Stimulated activated CD4-positive, alpha-beta T cell treated with anti-CD3 and anti-CD28 coated beads, Interleukin-15, amount 100 ng/mL, for 1 hour (primary cell): ENCODE measurements at places on chromosomes 1 and 21.

GRCh38 chr21:15804247-15805005, 74.6 kb downstream of the USP25 start:
- no peak for DNase-seq

DNA sequence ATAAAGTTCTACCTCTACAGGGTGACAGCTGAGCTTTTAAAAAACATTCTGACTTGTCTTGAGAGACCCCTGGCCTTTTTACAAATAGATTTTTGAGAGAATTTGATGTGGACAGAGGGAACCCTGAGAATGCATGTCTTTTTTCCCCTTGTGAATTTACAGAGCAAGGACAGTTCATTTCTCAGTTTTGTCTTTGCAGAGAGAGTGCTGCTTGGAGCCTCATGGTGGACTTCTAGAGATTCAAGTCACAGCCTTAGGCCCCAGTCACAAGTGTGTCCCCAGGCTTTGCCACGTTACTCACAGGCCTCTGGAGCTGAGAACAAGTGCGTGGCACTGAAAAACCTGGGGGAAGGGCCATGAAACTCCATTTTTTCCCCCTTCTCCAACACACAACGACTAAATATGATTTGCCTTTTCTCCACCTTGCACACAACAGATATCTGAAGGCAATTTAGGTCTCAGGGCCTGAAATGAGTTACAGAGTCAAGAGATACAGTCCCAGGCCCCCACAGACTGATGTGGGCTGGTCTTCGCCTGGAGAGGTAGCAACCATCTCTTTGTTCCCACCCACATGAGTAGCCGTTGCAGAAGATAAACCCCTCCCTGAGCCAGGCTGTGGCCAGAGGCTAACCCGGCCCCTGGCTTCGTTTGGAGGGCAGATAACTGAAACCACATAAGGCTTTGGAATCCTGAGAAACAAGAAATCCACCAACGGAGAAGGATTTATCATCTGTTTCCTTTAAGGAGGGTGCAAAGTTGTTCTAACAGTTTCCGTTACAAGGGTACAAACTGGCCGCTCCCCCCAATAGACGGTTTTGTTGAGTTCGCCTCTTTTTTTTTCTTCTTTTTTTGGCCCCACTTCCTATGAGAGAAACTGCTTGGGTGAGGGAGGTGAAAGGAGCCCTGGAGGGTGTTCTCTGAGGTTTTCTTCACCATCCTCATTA, 1.0 kb upstream of the PIGV start:
- no peak for DNase-seq

DNA sequence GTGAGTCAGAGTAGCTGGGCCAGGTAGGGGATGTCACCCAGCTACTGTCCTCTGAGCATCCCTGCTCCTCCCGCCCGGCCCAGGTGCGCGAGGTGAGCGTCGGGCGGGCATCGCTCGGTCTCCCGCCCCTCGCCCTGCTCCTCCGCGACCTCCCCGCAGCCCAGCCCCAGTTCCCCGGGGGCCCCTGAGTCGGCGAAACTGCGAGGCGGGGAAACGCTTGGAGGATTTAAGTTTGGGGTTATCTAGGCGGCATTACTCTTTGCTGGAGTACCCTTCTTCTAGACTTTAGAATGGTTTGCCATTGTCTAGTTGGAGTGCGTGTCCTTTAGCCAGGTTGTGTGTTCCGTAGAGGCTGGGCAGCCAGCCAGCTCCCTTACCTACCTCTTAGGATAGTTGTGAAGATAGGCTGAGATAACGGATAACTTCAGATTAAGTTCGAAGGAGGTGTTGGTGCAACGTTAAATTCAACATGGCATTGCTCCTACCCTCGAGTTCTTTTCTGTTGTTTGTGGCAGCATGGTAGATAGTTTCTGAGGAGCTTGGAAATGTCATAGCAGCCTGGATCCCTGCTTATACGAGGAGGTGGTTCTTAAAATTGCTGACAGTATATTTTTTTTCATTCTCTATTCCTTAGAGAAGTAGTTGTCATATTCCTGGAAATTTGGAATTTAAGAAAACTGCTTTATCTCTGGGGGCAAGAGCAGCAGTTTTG, 697 bp downstream of the AGO3 start:
- no peak for DNase-seq

- no peak for DNase-seq
These were observed 568.4 kb downstream of the PLA2G4A start for GRCh38 chr1:187396929-187397796.

- no peak for DNase-seq
These were observed 61.7 kb downstream of the ERICH3 start for GRCh38 chr1:74611887-74612286.

DNA sequence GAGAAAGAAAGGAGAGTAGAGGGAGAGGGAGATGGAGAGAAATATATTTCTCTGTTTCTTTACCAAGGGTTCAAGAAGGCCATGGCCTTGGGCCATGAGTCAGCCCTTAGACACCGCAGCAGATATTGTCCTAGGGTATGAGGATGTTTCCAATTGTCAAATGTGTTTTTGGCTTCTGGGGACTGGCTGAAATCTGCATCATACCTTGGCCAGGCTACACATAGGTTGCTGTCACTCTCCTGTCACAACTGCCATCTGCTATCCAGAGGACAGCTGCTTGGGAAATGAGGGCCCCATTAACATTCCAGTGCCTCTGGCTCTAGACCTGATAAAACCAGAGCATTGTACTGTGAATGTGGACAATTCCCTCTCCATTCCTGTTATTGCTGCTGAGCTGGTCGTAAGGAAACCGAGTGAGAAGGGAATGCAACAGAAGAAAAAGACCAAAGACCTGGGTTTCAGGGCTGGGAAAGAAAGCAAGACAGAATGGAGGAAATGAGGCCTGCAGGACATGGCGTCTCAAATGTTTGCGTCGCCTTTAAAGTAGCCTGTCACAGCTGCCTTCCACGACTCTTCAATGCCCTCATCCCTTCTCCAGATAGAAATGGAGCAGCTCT, 8.8 kb upstream of the PIGC start:
- no peak for DNase-seq

DNA sequence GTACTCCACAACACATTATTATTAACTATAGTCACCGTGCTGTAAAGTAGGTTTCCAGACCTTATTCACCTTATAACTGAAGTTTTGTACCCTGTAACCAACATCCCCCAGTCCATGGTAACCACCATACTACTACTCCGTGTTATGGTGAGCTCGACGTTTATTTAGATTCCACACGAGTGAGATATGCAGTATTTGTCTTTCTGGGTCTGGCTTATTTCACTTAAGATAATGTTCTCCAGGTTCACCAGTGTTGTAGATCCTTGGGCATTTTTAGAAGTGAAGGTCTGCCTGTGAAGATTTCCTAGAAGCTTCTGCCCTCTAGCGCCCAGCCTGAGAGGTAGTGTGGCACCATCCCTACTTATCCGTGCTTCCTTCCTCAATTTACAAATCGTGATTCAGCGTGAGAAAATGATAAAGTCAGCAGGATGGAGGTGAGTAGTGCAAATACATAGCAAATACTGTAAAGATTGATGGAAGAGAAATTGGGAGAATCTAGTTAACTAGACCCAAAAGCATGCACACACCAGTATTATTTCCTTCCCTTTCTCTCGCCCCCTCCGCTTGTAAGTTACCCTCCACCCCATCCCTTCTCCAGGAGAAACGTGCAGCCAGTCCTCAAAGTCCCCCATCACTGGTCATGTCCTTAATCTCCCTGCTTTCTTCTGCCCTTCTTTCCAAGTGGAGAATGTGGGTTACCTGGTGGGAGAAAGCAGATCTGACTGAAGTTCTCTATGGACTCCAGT, 36.0 kb upstream of the DISC1 start:
- no peak for DNase-seq

DNA sequence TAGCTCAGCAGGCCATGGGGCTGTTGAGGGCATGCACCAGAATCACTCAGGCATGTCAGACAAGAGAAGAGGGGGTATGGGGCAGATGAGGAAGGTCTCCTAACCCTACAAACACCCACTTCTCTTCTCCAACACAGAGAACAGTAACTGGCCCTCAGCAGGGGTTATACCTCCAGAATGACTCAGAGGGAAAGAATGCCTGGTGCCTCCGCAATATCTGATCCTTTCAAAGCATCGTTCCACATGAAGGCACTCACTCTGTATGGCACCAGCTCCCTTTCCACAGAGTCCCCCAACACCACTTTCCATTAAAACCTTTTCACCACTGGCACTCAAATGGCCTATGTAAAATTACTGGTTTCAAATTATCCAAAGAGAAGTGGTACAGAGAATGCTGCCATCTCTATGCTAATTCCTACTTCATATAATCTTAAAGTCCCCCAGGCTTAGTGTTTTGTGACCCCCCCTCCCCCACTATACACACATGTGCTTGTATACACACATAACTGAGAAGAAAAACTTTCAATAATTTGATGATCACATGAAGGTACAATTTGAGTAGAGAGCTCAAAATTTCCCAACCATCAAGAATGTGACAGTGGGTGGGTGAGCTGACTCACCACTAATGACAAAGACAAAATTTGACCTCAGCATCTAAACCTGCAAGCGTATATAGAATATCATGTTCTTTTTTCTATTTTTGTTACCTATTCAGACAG, 91.5 kb downstream of the SIPA1L2 start:
- no peak for DNase-seq

DNA sequence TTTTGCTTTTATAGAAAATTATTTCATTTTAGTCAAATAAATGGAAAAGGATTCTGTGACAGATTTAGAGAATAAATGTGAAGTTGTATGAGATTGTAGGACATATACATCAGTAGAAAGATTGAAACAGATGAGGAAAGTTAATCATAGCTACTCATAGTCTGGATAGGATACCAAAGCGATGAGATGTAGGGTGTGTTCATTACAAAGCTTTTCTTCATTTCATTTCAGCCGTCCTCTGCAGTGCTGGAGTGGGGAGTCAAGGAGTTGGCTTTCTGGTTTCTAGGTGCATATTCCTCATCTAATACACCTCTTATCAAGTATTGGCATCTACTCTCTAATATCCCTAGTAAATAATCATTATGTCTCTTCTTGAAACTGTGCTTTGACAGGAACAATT, 149.5 kb upstream of the NEGR1 start:
- DNase-seq = no peak
